ENCODE measurements at places on chromosomes 4 and X. TPM values are rescaled to one million over a fixed set of nuclear protein-coding genes. Genes with fewer than 3 reads are reported as not detected.

Gene UGT2B11
- total RNA-seq, result not detected

Gene KLF8
- total RNA-seq, result 0.45 TPM

Gene MAGEE2
- total RNA-seq, result 3.0 TPM

Gene GAGE12H
- not detected for total RNA-seq

Gene DDX53
- total RNA-seq, result 0.36 TPM

Gene SPIN2B
- total RNA-seq, result 18.8 TPM

Gene POF1B
- 0.14 TPM for total RNA-seq

GRCh38 chr4:141802333-141802732, 165.9 kb downstream of the IL15 start:
- ATAC-seq, result peak; percentile 61

GRCh38 chr4:38738940-38739803, 43.6 kb downstream of the TLR10 start:
- peak; percentile 90 for ATAC-seq

- ATAC-seq, result peak; percentile 57
These were observed 83.8 kb downstream of the GRID2 start for GRCh38 chr4:92387459-92388069.

DNA sequence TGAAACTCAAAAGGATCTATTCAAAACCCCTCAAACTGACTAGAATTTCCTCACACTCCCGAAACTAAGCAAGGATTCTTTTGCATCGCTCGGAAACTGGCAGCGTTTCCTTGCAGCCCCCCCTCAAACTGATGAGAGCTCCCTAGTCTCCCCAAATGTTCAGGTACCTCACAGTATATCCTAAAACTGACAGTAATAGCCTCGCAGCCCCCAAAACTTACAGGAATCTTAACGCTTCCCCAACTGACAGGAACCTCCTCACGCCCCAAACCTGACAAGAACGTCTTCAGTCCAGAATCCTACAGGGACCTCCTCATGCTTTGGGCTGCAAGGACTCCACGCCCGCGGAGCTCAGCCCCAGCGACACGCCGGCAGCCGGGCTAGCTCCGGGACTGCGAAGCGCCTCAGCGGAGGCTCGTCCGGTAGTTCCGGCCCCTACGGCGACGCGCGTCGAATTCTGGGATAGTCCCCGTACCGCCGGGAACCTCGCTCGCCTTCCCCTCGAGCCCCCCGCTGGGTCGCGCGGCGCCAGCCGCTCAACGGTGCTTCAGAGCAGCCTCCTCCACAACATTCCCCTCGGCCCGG, 640 bp downstream of the PHF8 start:
- peak; percentile 24 for ATAC-seq

- ATAC-seq, result no peak
These were observed 92.8 kb downstream of the AMELX start for GRCh38 chrX:11386001-11386523.

- no peak for ATAC-seq
These were observed 30.2 kb downstream of the SPANXD start for GRCh38 chrX:141668371-141668770.

- ATAC-seq, result no peak
These were observed 55.7 kb downstream of the CPZ start for GRCh38 chr4:8648296-8648695.

GRCh38 chr4:147639388-147639787, 22.2 kb downstream of the TMEM184C start:
- ATAC-seq, result no peak

- no peak for ATAC-seq
These were observed 349.7 kb upstream of the GALNT7 start for GRCh38 chr4:172818901-172819300.

DNA sequence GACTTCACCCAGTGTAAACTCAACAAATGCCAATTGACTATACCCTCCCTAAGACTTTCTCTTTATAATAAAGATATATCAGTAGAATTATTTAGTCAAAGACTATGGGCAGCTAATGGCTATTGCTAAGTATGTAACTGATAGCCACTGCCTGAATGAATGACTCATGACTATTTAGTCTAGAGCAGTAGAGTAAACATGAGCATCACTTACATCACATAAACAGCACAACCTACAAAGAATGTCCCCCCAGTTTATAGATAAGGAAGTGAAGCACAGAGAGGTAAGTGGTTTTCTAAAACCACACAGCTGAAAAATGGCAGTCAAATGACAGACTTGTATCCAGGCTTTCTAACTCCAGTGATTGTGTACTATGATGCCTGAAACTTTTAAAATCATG, 507.0 kb downstream of the PPARGC1A start:
- ATAC-seq, result no peak

DNA sequence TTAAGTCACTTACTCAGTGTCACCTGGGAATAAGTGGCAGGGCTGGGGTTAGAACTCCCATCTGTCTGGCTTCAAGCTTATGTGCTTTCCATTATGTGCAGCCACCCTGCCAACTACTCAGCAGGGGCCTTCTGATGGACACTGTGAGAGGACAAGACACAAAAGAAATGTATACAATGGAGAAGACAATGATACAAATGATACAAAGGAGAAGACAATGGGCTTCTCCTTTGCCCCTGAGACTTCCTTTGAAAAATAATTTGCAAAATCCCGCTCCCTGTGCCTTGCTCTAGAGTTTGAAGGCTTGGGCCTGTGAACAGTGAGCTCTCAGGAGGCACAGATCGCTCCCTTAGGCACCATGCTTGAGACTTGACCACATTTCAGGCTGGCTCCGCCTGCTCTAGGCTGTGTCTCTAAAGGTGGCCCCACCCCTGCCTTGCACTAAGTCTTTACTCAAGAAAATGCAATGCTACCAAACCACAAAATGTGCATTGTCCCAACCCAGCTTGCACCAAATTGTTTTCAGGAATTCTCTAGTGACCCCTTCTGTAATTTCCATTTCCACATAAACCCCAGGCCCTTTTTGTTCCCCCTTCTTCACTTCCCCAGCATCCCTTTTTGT, 27.1 kb upstream of the STX18 start:
- peak; percentile 22 for ATAC-seq

DNA sequence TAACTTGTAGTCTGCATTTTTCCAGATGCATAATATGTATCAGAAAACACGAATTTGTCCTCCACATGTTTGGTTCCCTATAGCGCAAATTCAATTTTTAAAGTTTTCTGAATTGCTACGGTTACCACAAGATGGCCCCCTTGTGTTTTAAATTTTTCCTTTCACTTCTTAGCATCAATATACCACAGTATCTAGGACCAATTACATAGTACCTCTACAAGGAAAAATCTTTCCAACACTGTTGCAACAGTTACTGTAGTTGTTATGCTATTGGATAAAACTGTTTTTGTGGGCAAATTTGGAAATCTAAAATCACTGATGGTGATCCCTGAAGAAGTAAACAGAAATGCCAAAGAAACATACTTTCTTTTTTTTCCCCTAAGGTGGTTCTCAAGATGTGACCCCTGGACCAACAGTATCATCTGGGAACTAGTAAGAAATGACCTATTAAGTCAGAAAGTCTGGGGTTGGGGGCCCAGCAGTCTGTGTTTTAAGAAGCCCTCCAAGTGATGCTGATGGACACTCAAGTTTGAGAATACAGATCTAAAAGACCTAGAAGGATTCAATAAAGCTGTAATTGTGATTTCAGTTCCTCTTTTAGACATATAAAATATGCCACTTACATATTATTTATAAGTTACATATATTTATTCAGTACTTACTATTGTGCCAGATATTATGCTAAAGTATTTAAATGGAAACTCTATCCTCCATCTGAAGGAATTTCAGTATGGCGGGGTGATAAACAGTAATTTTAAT, 3.1 kb downstream of the ZGRF1 start:
- ATAC-seq, result no peak

DNA sequence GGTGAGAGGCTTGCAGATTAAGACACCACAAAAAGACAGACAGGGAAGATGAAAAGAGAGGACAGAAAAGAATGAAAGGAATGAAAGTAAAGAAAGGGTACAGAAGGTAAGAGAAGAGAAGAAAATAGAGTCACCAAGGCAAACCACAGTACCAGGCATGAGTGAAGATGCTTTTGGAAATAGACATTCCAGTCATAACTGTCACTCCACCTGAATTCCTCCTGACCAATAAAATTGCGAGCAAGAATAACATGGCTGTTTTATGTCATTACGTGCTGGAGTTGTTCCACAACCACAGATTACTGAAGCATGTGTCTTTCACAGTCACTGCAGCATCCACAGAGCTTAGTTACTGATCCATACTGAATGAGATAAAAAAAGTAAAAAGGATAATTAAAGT, 864.9 kb upstream of the SLIT2 start:
- no peak for ATAC-seq

DNA sequence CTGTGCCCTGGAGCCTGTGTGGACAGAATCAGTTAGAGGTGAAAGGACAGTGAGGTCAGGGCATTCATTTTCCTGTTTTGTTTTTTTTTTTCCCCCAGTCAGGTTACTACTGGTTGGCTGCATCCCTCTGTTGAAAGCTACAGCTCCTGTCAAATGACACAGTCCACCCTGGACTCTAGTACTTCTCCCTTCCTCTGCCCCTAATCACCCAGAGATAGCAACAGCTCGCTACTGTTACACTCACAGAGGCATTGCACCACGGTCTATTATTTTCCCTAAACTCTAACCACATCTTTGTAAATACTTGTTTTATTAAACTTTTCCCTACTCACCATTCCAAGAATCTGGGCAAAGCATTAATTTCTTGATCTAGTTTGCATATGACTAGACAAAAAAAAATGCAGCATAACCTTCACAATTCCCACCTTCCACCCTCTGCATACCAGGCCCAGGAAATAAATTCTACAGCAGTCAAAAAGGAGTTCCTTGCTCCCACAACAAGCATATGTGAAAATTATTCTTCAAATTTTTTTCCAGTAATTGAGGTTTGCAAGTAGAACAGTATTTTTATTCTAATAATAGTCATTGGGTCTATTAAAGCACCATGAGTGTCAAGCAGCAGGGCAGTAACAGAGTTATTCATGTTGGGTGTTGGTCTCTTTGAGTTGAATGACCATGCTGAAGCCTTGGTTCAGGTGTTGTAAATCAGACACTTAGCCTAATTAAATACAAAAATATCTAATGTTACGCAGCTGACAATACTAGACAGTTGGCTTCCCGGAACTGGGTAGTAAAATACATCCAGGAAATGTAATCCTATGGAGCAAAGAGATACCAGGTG, 329.2 kb downstream of the INPP4B start:
- peak; percentile 10 for ATAC-seq

GRCh38 chrX:40380655-40381488, 199.9 kb upstream of the ATP6AP2 start:
- peak; percentile 78 for ATAC-seq

DNA sequence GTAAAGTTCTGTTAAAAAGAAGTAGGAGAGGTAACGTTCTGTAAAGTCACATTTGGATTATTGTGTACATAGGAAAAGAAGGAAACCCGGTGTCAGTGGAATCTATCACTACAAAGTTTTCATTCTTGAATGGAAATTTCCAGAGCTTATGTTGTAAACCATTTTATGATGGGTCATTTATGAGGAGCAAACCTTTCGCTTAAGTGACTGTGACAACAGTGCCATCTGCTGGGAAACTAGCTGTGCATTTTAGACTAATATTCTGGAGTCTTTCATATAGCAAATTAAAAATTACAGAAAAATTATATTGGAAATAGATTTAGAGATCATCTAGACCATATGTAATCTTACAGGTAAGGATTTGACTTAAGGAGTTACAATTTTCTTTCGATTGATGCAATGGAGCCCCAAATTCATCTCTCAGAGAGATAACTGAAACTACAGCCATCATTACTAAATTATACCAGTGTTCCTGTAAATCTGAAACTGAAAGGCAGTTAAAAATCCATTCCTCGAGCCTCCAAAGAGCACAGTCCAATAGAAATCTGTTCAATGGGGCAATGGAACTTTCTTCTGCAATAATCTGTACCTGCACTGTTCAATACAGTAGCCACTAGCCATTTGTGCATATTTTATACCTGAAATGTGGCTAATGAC, 26.9 kb downstream of the ASB9 start:
- no peak for ATAC-seq

GRCh38 chr4:123553279-123553678, 156.7 kb downstream of the SPRY1 start:
- no peak for ATAC-seq

DNA sequence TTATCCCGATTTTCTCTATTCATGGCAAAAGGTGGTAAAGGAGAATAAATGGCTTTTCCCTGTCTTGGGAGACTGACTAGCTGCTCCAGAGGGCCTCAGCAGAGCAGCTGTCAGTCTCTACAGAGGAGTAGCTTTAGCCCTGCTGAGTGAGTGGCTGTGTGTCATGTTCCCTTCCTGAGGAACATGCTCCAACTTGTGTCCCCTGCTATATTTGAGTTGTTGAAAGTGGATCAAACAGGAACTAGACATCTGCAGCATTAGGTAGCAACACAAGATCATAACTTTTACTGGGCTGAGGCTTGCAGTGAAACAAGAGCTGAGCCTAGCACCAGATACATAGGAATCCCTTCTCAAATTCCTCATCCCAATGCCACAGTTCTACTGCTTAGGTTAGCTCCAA, 26.7 kb upstream of the PLAC1 start:
- ATAC-seq, result no peak

DNA sequence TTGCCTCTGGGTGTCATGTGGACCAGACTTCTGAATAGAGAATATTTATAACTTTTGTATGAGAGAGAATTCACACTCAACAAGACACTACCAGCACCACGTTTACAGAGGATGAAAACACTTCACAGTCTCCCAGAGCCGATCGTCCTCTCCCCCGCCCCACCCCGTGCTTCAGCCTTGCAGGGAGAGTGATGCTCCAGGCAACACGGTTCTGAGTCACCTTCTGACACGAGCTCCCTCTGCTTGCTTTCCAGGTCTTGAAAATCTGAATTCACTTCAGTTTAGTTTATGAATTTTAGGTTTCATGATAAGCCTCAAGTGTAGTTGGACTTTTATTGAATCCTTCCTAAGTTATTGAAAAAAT, 59.8 kb downstream of the CPLX1 start:
- ATAC-seq, result peak; percentile 39

- no peak for ATAC-seq
These were observed 4.3 kb upstream of the SLC10A3 start for GRCh38 chrX:154494715-154495114.

GRCh38 chrX:45851434-45851991, 650.8 kb upstream of the DIPK2B start:
- peak; percentile 52 for ATAC-seq

DNA sequence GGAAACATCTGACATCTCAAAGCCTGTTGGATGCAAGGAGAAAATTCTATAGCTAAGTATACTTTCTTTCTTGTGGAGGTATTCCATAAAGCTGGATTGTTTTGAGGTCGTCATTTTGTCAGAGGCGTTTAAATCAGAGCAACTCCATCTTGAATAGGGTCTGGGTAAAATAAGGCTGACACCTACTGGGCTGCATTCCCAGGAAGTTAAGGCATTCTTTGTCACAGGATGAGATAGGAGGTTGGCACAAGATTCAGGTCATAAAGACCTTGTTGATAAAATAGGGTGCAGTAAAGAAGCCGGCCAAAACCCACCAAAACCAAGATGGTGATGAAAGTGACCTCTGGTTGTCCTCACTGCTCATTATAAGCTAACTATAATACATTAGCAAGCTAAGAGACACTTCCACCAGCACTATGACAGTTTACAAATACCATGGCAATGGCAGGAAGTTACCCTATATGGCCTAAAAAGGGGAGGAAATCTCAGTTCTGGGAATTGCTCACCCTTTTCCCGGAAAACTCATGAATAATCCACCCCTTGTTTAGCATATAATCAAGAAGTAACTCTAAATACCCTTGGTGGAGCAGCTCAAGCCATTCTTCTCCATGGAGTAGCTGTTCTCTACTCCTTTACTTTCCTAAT, 11.9 kb downstream of the HSD17B13 start:
- ATAC-seq, result no peak
